NCI-H69 (cell line): ENCODE measurements at places on chromosomes 4 and X.

- peak; percentile 41 for DNase-seq
Observed at GRCh38 chr4:150033081-150033480, 45.2 kb upstream of the DCLK2 start.

- DNase-seq, result no peak
Observed at GRCh38 chr4:8404791-8405515, 35.6 kb downstream of the ACOX3 start.

GRCh38 chr4:143383005-143383574, 46.4 kb downstream of the GAB1 start:
- peak; percentile 43 for DNase-seq

- DNase-seq, result peak; percentile 7
Observed at GRCh38 chr4:56655209-56655626, 25.9 kb downstream of the HOPX start.

DNA sequence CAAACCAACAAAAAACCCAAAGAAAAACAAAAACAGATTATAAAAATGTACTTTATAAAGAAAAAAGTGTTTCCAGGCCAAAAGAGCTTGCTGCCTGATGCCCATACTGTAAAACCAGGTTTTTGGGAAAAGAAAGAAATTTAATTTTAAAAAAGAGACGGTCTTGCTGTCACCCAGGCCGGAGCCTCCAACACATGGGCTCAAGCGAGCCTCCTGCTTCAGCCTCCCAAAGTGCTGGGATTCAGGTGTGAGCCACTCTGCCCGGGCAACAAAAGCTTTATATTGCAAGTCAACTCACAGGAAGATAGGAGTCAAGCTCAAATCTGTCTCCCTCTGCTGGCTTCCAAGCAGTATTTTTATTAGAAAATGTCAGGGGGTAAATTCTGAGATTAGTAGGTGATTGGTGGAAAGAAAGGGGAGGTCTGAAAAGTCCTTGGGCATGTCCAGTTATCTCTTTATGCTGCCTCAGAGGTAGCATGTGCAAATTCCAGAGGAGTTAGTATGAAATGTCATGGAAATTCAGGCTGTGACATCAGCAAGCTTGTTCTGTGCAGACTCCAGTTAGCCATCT, 39.4 kb downstream of the MGST2 start:
- peak; percentile 18 for DNase-seq

GRCh38 chr4:83552924-83553323, 17.0 kb downstream of the GPAT3 start:
- DNase-seq, result no peak

- peak; percentile 72 for DNase-seq
Observed at GRCh38 chr4:1746265-1746691, 25.0 kb downstream of the TACC3 start.

GRCh38 chr4:173170182-173170778, 1.7 kb downstream of the GALNT7 start:
- no peak for DNase-seq

DNA sequence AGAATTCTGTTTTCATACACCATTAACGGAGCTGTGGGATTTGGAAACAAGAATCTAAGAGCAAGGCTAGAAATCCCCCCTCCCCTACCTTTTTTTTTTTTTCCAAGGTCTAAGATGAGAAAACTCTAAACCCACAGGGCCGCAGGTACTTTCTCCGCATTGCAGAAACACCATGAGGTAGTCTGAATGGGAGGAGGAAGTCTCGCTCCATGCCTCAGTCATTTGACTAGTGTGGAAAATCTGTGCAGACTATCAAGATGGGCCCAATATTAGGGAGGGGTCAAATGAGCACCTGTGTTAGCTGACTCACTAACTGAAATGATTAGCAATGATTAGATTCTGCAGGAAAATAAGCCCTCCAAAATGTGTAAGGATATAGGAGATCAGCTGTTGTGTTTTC, 40.9 kb upstream of the MAP3K15 start:
- DNase-seq, result no peak

DNA sequence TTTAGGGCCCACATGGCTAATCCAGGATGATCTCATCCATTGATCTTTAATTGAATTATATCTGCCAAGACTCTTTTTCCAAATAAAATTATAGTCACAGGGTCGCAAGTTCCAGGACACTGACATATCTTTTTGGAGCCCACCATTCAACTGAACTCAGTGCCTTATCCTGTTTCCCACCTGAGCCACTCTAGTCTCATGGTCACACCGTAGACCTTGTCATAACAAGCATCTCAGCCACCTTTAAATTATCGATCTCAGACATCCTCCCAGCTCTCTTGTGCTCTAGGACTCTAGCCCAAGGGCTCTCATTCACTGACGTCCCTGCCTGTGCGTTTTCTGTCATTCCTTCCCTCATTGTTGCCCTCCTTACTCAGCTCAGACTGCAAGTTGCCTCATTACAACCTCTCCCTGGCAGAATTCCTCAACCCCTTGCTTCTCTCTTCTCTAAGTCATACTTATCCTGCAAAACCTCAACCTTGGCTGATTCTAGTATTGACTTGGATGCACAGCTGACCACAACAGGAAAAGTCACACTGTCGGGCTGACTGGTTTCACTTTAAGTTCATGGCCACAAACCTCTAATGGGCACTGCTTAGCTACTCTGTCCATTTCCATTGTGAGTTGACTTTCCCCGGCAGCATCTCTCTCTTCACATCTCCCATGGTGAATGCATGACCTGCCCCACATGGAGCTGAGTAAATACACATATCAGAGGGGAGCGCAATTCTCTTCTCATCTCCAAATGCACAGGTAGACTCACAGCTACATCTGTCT, 91.0 kb upstream of the TRIM2 start:
- DNase-seq, result peak; percentile 3

- DNase-seq, result no peak
Observed at GRCh38 chr4:75385106-75385505, 129.1 kb downstream of the RCHY1 start.

DNA sequence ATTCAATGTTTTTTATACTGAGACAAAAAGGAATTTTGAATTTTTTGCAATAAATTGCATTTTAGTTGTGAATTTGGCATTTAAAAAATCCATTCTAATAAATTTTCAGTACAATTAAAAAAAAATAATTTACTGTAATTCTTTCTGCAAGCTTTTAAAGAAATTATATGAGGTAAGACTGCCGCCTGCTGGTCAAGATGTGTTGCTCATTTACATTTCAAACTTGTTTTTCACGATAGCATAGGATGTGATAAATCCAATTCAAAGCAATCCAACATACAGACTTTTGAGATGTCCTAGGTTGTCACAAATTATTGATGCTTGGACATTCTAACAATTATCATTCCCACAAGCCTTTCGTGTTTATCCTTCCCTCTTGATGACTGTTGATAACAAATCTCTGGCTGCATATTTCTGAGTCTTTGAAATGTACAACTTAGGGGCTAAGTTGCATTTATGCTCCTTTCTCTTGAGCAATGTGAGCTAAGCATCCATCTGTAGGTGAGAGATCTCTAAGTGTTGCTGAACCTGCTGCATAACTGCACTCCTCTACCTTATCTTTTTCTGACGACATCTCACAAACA, 21.7 kb upstream of the MFAP3L start:
- DNase-seq, result peak; percentile 55

DNA sequence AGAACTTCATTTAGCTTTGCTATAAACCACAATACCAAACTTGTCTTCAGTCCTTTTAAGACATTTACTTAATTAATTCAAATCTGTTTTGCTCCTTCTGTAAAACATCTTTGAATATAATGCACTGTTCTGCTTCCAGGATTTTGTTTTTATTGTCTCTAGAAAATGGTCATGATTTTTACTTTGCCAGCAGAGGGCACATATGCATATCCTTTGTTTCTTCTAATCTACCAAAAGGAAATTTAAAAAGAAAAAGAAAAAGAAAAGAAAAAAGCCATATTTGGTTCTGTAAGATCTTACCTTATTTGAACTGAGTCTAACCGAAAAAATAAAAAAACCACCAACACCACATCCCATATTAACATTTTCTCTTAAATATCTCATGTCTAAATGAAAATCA, 101.9 kb upstream of the CCSER1 start:
- DNase-seq, result peak; percentile 73

DNA sequence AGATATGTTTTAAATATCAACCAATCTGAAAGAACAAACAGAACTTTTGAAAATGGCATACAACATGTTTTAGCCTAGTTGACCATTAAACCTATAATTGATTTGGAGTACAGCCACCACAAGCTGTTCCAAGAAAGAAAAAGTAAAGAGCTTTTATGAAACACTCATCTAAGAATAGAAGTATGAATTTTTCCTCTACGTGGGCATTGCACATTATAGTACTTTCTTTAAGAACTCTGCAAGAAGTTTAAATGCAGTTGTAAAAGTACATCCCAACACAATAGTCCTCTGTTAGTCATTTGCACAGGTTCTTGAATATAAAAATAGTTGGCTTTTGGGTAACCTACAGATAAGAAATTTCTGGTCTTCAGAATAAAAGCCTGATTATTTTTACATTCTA, 933.6 kb upstream of the ADGRL3 start:
- DNase-seq, result no peak

- no peak for DNase-seq
Observed at GRCh38 chrX:23832721-23833120, 49.7 kb downstream of the SAT1 start.

- no peak for DNase-seq
Observed at GRCh38 chr4:8169763-8170162, 11.2 kb upstream of the ABLIM2 start.

GRCh38 chrX:98141466-98141865, 1257.8 kb downstream of the RPA4 start:
- no peak for DNase-seq

DNA sequence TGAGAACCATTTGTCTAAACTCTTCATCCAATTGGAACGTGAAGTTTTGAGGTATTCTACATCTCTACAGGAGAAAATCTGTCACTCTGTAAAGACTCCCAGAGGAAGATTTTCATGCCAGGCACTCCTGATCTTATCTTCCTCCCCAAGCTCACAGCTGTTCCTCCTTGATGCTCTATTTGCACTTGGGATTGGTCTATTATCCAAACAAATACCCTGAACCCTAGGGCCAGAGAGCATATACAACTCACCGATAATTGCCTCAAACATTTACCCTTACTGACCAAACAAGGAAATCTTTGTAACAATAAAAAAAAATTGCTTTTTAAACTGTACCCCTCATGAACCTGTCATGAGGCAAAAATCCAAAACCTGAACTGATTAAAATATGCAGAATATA, 372.7 kb downstream of the SH2D1A start:
- peak; percentile 95 for DNase-seq

- peak; percentile 89 for DNase-seq
Observed at GRCh38 chr4:4759232-4759631, 100.2 kb upstream of the MSX1 start.

DNA sequence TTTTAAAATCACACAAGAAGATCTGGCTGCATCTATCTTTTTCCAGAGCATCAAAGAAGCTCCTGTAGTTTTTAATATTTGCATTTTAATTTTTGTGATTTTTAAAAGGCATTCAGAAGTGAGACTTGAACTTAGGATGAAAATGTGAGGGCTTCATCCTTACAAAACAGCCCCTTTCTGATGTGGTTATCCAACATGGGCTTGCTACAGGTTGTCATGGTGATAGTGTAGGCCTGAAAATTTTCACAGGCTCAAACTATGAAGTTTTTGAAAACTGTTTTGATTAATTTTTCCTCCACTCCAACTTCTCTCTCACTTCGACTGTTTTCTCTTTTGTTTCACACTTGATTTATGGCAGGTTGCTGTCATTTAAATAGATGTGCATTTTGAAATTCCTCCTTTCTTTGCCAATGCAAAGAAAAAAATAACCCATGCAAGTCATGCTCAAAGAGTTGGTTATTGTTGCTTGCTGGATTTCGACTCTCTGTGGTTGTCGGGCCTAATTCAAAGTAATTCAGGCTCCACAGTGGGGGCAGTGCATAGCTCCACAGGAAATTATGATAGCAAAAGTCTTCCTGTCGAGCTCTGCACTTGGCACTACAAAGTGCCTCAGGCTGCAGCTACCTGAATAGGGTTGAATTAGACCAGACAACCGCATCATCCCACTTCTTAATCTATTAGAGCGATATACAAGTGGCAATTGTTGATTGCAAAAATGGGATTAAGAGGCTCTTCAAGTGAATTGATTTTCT, 201.0 kb upstream of the GPR101 start:
- no peak for DNase-seq

- DNase-seq, result no peak
Observed at GRCh38 chr4:128803783-128804182, 5.7 kb upstream of the JADE1 start.

DNA sequence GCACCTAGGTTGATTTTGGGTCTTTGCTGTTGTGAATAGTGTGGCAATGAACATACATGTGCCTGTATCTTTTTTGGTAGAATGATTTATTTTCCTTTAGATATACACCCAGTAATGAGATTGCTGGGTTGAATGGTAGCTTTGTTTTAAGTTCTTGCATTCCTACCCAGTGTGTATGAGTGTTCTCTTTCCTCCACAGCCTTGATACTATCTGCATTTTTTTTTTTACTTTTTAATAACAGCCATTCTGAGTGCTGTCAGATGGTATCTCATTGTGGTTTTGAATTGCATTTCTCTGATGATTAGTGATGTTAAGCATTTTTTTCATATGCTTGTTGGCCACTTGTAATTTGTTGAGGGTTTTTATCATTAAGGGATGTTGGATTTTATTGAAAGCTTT, 351.8 kb upstream of the GNPDA2 start:
- DNase-seq, result no peak

DNA sequence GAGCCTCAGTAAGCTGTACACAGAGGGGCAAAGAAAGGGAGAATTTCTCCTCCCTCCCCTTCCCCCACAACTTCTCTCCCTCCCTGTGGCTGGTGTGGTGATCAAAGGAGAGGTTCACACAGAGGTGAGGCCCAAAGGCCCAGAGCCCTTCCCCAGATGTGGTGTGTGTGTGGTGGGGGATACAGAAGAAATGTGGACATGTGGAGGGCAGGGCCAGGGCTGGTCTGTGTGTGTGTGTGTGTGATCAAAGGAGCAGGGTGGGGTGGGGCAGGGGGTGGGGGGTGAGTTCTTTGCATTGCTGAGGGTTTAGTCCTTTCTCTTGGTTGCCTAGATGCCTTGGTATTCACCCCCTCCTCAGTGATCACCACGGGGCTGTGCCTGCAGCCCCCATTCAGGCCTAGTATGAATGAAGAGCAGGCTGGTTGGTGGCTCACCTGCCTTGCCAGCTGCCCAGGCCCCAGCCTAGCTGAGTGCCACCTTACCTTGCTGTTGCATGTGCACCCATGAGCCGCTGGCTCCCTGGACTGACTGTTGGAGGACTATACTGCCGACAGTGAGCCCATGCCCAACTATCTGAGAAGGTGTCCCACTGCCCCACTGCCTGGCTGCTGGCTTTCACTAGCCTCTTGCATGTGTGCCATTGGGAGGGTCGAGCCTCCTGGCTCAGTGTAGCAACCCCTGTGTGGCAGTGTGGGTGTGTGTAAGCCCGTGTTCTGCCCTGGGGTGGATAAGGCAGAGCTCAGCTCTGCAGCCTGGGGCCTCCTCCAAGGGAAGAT, 101.9 kb downstream of the EFNB1 start:
- no peak for DNase-seq

GRCh38 chr4:122668241-122668640, 47.4 kb upstream of the IL21 start:
- DNase-seq, result no peak
